Stimulated activated CD8-positive, alpha-beta memory T cell treated with anti-CD3 and anti-CD28 coated beads, Interleukin-7, amount 100 ng/mL, for 48 hours (primary cell): ENCODE measurements at places on chromosomes 13 and 19.
A peak's percentile ranks its signal among the peaks of the same experiment; 100 is the strongest.

DNA sequence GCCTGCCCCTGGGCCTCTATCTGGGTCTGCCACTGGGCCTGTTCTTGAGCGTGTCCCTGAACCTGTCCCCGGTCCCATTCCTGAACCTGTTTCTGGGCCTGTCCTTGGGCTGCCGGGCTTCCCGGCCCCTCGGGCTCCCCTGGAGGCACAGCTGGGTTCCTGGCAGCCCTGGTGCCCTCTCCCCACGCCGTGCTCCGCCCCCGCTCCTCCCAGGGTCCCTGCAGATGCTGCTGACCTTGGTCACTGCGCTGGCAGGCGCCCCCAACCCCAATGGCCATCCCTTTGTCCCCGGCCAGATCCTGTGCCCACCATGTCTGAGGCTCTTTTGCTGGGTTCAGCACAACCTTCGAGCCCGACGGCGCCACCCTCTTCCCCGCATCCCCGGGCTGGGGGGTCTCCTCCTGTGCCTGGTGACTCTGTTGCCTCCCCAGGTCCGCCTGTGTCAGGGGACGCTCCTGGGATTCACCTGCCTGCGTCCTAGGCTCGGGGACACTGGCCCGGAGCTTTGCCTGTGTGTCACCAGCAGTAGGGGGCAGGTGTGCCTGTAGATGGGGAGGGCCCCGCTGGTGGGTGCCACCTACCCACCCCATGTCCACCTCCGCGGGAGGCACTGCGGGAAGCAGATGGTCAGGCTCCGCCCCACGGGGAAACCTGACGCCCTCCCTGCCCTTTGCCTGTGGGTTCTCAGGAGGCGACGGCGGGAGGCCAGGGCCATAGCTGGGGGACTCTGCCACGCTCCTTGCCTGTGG is 41.0 kb upstream of the GRTP1 start:
- no peak for DNase-seq

DNA sequence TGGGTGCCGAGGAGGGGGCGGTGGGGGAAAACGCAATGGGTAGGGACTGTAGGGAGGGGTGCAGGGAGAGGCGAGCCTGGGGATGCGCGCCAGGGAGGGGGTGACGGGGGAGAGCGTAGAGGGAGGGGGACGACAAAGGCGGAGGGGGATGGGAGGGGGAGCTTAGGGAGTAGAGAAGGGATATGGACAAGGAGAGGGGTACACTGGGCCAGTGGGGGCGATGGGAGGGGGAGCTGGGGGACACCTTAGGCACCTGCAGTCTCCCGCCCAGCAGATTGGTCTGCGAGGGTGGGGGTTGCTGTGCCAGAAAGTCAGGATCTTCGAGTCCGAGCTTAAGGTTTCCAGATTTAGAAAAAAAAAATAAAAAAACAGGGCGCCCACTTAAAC is 15.7 kb downstream of the CCDC124 start:
- no peak for DNase-seq

- DNase-seq, result no peak
These were observed 2.8 kb downstream of the ACTN4 start for GRCh38 chr19:38650172-38650775.

GRCh38 chr13:29925457-29926097 is 75.2 kb upstream of the UBL3 start:
- DNase-seq, result no peak

DNA sequence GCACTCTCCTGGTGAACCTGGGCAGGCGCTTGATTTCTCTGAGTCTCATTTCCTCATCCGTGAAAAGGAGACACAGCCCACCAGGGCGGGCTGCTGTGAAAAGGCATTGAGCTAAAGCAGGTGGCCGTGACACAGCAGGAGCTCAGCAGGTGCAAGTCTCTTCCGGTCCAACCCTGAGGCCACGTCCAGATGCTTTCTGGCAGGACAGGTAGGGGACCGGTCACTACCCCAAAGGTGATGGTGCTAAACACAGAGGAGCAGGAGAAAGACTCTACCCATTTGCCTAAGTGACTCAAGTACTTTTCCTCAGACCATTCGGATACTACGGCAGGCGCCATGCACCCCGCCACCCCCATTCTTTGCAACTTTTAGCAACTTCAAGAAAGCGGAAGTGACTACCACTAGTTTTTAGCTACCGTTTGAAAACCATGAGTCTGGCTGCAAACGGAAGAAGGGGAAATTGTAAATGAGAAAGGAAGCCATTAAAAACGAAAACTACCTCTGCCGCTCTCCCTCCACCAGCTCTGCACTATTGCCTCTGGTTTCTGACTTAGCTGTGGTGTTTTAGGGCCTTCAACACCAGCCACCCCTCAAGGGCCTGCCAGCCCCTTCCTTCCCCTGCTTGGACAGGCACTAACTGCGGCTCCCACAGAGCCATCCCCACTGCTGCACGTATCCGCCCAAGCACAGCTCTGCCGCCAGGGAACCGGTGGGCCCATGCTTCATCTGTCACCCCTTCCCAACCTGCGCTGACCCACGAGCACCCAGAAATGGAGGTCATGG is 4.8 kb downstream of the PPP6R1 start:
- DNase-seq, result peak; percentile 50

GRCh38 chr13:36998624-36999041 is 507 bp downstream of the ALG5 start:
- DNase-seq, result no peak

DNA sequence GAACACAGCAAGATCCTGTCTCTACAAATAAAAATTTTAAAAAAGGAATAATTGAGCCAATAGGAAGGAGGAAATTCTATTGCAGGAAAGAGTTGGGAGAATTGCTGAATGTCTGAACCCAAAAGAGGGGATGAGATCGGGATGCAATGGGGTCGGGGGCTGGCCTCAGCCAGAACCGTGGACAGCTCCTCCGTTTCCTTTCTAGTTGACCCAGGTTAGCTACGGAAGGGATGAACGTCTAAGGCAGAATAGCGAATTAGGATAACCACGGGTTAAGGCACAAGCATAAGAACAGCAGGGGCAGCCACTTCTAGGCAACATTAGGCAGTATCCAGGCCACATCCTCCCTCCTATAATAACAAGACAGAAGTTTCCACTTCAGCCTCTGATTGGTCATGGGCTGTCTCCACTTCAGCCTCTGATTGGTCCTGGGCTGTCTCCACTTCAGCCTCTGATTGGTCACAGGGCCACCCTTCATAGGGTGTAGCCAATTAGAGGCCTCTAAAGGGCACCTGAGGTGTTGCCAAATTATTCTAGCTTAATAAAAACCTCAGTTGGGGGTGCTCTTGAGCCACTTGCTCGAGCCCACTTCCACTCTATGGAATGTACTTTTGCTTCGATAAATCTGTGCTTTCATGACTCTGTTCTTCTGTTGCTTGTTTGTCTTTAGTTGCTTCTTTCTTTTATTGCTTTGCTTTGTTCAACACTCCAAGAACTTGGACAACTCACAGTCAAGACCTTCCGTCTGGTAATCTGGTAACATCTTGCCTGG is 24.9 kb upstream of the TPM4 start:
- peak; percentile 42 for DNase-seq

DNA sequence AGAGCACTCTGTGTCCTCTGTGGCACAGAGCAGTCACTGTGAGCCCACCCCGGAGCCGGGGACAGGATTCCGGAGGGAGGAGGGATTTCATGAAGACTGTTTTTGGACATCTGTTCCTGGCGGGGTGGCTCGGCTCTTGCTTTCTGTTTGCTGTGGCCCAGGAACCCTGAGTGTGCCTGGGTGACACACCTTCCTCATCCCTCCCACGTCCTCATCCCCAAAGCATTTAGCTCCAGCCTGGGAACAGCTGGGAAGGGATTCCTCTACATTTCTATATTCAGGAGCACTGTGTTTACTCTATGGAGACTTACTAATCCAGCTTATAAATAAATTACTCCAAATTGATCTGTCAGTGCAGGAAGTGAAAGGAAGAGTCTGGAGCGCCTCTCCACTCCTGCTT is 97.8 kb upstream of the UBL3 start:
- no peak for DNase-seq

DNA sequence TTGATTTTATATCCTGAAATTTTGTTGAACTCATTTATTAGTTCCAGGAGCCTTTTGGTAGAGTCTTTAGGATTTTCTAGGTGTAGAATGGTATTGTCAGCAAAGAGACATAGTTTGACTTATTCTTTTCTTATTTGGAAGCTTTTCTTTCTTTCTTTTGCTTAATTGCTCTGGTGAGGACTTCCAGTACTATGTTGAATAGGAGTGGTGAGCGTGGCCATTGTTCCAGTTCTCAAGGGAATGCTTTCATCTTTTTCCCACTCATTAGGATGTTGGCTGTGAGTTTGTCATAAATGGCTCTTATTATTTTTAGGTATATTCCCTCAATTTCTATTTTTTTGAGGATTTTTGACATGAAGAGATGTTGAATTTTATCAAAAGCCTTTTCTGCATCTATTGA is 182.2 kb upstream of the SPRY2 start:
- DNase-seq, result no peak
